Mucosa of gallbladder (tissue), 1 donor: ENCODE measurements at places on chromosomes 4 and X. TPM values are rescaled to one million over a fixed set of nuclear protein-coding genes. Genes with fewer than 3 reads are reported as not detected.

DNA sequence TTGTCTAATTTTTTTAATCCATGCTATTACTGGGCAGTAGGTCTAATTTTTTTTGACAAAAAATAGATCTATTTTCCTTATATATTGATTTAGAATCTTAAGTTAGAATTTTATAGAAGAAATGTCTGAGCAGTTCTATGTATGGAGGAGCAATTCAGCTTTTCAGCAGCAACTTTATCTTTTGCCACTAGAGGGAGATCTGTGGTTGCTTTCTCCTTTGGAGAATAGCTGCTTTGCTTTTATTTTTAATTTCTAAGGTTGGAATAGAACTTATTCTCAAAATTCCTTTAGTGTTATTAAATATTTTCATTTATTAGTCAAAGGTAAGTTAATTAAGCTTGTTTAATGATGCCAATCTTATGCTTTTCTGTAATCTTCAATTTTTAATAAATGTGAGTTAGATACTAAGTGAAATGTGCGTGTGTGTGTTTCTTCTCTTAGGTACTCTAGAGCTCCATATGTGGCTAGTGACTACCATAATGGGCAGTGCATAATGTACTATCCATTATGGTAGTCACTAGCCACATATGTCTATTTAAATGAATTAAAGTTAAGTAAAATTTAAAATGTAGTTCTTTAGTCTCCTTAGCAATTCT lies 29.3 kb downstream of the FAM199X start:
- no peak for DNase-seq

- DNase-seq, result no peak
Observed at GRCh38 chr4:47109379-47109778, 78.0 kb downstream of the GABRB1 start.

The SULT1E1 gene
- total RNA-seq, result 0.29 TPM

DNA sequence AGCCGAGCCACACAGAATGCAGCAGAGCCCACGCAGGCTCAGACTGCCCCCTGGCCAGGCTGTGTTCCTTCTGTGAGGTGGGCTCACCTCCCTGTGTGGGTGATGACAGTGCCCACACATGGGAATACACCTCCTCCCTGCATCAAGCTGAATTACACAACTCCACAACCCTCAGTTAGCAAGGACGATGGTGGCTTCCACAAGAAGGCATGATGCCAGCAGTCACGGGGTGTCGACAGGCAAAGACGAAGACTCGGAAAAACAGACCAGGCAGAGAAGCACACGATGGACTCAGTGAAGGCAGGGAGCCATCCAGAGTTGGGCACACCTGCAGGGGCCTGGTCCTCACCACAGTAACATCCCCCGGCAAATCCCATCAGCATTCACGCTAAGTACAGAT lies 12.1 kb downstream of the LETM1 start:
- no peak for DNase-seq

DNA sequence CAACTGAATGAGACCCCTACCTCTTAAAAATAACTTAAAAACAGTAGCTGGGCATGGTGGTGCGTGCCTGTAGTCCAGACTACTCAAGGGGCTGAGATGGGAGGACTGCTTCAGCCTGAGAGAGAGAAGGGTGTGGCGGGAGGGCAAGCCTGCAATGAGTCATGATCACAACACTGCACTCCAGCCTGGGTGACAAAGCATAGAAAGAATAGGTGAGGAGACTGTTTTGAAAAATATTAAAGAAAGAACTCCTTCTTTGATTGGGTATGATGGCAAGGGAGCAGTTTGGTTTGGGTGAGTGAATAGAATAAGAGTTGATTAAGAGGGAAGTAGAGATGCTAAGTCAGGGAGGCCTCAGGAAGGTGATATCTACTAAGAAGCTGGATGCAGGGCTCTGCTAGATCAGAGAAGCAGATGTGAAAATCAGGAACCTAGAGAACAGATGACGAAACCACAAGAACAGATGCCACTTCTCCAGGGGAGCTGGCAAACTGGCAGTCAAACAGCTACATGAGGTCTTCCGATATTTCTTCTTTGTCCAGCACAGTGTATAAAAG lies 318.6 kb downstream of the OPHN1 start:
- no peak for DNase-seq

The TAF7L gene
- not detected for total RNA-seq

DNA sequence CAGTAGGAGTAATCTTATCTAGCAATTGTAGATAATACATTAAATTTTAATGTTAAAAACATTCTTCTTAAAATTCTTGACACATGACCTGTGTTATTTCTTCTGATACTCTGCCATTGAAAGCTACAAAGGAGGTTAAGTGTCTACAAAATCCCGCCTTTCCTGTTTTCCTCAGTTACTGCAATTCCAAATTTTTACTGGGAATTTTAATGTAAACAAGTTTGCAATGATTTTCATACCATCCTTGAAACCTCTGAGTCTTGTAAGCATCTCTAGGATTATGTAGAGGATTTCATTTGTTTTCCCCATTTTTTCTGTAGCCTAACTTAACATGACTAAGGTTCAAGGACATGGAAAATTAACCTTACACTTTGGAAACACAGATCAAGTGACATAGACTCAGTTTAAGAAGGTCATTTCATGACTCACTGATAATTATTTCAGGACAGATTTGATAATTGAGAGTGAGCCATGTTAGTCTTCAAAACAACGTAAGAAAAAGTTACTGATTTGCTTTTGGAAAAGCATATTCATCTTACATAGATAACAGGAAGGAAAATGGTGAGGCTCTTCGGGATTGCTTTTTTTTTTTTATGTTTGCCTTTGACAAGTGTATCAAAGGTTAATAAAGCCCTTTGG lies 39.6 kb upstream of the PDLIM5 start:
- DNase-seq, result no peak

- no peak for DNase-seq
Observed at GRCh38 chrX:134886002-134886596, 104.7 kb upstream of the SMIM10 start.

DNA sequence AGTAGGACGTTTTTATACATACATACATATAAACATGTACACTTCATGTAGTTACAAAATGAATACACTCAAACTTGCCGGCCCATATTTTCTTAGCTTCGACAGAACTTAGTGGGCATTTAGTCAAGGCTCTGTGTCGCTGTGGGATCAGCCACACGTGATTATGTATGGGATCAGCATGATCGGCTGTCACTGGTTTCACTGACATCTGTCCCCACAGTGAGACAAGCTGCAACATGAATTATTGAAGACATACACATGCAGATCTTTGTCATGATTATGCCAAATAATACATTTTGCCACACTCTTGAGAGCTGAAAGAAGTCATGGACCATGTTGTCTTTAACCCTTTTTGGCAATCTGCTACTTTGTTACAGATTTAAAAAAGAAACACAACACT lies 38.2 kb upstream of the NAA11 start:
- DNase-seq, result no peak

- no peak for DNase-seq
Observed at GRCh38 chr4:5510504-5510903, 197.9 kb downstream of the EVC2 start.

DNA sequence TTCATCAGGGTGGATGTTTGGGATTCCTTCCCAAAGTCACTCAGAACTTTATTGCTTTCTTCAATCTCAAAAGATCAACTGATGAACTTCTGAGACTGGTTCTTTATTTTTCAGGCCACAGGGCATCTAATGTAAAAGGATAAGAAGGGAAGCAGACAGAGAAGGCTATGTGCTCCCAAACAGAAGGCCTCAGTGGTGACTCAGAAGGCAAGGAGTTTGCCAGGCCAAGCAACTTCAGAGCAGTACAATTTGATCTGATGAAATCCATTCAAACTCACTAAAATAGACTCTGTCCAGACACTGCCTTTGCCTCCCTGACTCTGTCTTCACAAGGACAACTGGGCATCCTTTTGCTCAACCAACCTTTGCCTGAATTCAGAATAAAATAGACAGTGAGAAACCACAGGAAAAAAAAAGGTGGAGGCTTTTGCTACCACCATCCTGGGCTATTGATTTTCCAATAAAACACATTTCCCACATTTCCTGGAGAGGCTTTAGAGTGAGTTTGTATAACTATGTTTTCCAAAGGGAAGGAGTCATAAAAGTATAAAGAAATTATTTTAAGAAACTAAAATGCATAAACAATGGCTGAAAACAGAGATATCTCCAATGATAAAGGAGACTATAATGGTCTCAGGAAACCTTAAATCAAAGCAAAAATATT lies 55.2 kb downstream of the ARHGEF6 start:
- DNase-seq, result no peak

DNA sequence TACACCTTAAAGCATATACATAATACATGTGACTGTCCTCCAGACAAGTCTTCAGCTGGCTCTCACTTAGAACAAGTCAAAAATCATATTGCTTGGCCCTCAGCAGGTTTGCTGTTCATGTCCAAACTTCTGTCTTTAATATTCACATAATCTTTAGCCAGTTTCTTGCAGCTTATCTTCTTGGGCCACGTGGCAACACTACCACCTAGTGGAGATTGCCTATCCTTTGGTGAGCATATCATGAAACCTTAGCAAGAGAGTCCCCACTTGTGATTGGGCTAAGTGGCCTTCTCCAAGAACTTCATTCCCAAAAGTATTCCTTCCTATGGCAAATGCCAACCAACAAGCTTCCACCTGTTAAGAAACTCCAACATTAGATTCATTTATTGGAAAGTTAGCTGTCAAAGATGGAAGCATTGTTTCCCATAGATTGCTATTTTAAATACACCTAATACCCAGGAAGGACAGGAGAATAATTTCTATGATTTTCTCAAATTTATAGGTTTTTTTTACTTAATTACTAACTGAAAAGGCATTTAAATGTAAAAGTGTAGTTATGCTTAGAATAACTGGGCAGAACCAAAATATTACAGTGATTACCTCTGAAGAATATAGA lies 231.9 kb upstream of the INTU start:
- DNase-seq, result peak; percentile 51

GRCh38 chr4:96173756-96174155 lies 333.9 kb downstream of the PDHA2 start:
- DNase-seq, result no peak

DNA sequence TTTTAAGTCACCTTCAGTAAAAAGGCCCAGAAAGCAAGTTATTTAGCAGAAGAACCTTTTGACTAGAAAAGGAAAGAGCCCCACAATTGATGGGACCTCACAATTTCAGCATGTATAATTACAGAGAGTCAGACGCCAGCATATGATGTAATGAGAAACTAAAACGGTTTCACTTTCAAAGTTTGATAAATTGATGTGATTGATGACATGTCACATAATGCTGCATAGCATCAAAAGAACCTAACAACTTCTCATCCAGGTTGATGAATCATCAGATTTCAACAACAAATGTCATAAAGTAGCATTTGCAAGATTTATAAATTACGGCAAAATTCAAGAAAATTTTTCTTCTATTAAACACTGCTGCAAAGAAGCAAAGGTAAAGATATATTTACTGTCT lies 3.9 kb upstream of the GAR1 start:
- DNase-seq, result no peak

The DNAAF6 gene
- not detected for total RNA-seq

- no peak for DNase-seq
Observed at GRCh38 chrX:20354505-20354904, 87.8 kb upstream of the RPS6KA3 start.

GRCh38 chr4:10694151-10694827 lies 9.7 kb upstream of the CLNK start:
- no peak for DNase-seq

- no peak for DNase-seq
Observed at GRCh38 chr4:18441203-18441590, 419.6 kb upstream of the LCORL start.

The FANCB gene
- 0.92 TPM for total RNA-seq

The CXorf49B gene
- not detected for total RNA-seq

DNA sequence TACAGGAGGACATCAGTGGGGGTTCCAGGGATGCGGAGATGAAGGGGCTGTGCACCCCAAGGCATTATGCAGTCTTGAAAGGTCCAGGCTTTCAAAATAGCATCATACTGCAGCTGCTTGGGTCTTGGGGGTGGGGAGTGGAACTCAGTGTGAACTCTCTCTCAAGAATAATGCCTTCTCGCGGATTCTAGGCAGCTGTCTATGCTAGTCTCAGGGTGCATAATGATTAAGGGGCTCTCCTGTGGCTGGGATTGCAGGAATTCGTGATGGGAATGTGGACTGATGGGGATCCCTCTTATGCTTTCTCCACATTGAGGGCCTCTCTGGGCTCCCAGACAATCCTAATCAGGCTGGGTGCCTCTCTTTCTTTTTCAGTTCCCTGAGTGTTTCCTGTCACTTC lies 172.2 kb upstream of the ARHGAP24 start:
- DNase-seq, result no peak

GRCh38 chrX:136212557-136213111 lies 38.6 kb downstream of the MAP7D3 start:
- DNase-seq, result no peak
